HFF-Myc (cell line): ENCODE measurements at places on chromosomes 7 and 10.

- no peak for DNase-seq
These were observed 13.7 kb upstream of the C10orf71 start for GRCh38 chr10:49285232-49285631.

DNA sequence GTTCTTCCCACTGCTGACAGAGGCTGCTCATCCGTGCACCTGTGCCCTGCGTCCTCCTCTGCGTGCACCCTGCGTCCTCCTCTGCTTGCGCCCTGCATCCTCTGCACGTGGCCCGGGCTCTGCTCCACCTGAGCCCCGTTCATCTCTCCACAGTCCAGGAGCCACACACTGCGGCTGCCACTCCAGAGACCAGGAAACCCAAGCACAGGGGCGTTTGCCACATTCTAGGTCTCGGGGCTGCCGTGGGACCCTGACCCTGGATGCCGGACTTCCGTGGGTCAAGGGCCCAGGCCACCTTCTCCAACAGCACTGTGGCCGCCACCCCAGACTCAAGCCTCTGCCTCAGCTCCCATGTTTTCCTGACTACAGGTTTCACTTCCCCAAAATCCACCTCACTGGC is 460.4 kb downstream of the PTPRN2 start:
- no peak for DNase-seq

- DNase-seq = no peak
These were observed 1.8 kb upstream of the IFIT1 start for GRCh38 chr10:89390476-89391225.

DNA sequence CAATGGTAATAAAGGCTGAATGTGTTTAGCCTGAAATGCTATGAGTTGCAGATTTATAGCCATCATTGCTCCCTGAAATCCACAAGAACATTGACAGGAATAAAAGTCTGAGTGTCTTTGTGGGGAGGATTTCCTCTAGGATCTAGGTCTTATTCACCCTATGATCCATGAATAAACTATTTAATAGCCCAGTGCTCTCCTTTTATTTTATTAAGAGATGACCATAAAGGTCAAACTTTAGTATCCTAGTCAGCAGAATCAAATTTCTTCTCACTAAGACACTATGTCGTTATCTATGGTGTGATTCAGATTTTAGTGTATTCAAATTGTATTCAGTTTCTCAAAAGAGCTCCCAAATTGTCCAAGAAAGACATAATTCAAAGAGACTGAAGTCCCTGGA is 67.8 kb upstream of the AKR1E2 start:
- no peak for DNase-seq

GRCh38 chr10:15571575-15571974 is 148.1 kb downstream of the ITGA8 start:
- peak; percentile 32 for DNase-seq
